ENCODE measurements at places on chromosomes 12 and 14. TPM values are rescaled to one million over a fixed set of nuclear protein-coding genes. Genes with fewer than 3 reads are reported as not detected.
A peak's percentile ranks its signal among the peaks of the same experiment; 100 is the strongest.

DNA sequence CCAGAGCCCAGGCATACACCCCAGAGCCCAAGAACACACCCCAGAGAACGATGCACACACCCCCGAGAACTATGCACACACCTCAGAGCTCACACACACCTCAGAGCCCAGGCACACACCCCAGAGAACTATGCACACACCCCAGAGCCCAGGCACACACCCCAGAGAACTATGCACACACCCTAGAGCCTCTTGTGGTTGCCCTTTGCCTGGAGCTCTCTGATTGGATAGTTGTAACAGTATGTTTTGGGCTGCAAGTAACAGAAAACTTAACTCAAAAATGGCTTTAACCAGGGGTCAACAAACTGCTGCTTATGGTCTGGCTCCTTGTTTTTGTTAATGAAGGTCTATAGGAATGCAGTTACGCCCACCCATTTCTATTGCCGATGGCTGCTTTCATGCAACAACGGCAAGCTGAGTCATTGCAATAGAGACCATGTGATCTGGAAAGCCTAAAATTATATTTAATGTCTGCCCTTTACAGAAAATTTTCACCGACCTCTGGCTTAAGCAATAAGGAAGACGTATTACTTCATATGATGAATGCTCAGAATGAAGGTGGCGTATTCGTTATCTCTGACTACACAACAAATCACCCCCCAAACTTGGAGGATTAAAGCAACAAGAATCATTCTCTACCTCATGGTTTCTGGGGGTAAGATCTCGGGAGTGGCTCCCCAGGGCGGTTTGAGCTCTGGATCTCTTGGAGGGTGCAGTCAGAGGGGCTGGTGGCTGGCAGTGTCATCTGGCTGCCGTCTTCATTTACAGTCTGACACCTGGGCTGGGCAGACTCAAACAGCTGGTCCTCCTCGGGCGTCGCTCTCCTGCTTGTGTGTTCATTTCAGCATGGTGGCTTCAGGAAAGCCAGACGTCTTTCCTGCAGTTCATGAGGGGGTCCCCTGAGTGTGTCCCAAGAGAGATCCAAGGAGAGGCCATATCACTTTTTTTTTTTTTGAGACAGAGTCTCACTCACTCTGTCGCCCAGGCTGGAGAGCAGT is 66.3 kb upstream of the NCOR2 start:
- no peak for DNase-seq

DNA sequence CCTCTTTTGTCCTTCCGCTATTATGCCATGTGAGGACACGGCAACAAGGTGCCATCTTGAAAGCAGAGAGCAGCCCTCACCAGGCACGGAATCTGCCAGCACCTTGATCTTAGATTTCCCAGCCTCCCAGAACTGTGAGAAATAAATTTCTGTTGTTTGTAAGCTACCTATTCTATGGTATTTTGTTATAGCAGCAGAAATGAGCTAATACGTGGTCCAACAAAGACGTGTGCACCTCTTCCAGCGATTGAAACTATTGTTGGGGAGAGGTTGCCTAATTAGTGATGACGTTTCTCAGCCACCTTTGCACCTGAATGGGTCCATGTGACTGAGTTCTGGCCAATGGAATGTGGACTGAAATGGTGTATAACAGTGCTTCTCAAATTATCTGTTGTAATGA is 2.3 kb upstream of the SNAPC1 start:
- no peak for DNase-seq

DNA sequence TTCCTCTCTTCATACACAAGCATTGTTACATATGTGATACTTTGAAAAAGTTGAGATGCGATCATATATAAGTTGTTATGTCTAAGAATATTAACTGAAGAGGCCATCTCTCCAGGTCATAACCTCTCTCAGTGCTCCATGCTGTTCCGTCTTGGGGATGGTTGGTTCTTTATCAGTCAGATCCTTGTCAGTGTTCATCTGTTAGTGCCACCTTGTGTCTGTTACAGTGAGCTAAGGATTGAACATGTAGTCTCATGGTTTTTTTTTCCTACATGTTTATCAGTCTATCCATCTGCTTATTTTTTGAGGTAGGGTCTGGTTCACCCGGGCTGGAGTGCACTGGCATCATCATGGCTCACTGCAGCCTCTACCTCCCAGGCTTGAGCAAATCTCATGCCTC is 30.5 kb downstream of the EP400 start:
- DNase-seq, result peak; percentile 39

Gene B4GALNT1
- not detected for total RNA-seq

Gene AGAP2
- total RNA-seq, result 0.20 TPM

All from lung microvascular endothelial cell (primary cell).